ENCODE measurements at places on chromosomes 4 and X. TPM values are rescaled to one million over a fixed set of nuclear protein-coding genes. Genes with fewer than 3 reads are reported as not detected.

Gene NXF3
- total RNA-seq, result not detected

Gene TENM3
- total RNA-seq, result 3.6 TPM

Gene NBDY
- total RNA-seq, result 34.2 TPM

Gene PPP4R3C
- total RNA-seq, result not detected

Gene MUC7
- not detected for total RNA-seq

Gene POU3F4
- not detected for total RNA-seq

Gene HHIP
- total RNA-seq, result not detected

Gene MGAT4D
- not detected for total RNA-seq

Gene PABPC1L2A
- not detected for total RNA-seq

Gene BEX1
- not detected for total RNA-seq

Gene DCX
- 0.04 TPM for total RNA-seq

Gene PDE5A
- 1.7 TPM for total RNA-seq

Gene USP26
- not detected for total RNA-seq

Gene PWWP3B
- total RNA-seq, result 0.04 TPM

Gene SGMS2
- total RNA-seq, result 28.0 TPM

Gene GPR173
- 0.08 TPM for total RNA-seq
